ENCODE measurements at places on chromosomes 11 and 22. TPM values are rescaled to one million over a fixed set of nuclear protein-coding genes. Genes with fewer than 3 reads are reported as not detected.

IFTAP gene
- 67.2 TPM for total RNA-seq

FAM89B gene
- 39.2 TPM for total RNA-seq

DNA sequence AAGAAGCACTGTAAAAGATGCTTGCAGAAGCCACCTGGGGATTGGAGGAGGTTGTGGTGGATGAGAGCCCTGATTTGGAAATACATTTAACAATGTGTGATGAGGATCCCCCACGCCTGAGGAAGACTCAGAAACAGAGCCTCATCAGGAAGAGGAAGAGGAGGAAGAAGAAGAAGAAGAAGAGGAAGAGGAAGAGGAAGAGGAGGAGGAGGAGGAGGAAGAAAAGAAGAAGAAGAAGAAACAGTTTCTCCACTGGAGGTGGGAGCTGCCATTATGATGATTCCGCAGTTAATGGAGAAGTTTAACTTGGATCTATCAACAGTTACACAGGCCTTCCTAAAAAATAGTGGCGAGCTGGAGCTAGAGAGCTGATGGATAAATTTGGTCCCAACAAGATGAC lies 50.1 kb downstream of the CECR2 start:
- DNase-seq, result no peak

NAALAD2 gene
- not detected for total RNA-seq

GRCh38 chr11:65652511-65653228 lies 10.0 kb downstream of the RELA start:
- DNase-seq, result no peak

OR6A2 gene
- total RNA-seq, result not detected

- no peak for DNase-seq
These were observed 44.7 kb upstream of the SERPIND1 start for GRCh38 chr22:20729194-20729593.

GRCh38 chr11:102360681-102361080 lies 13.7 kb downstream of the BIRC2 start:
- DNase-seq, result no peak
